ENCODE measurements at places on chromosomes 16 and 17. TPM values are rescaled to one million over a fixed set of nuclear protein-coding genes. Genes with fewer than 3 reads are reported as not detected.

DNA sequence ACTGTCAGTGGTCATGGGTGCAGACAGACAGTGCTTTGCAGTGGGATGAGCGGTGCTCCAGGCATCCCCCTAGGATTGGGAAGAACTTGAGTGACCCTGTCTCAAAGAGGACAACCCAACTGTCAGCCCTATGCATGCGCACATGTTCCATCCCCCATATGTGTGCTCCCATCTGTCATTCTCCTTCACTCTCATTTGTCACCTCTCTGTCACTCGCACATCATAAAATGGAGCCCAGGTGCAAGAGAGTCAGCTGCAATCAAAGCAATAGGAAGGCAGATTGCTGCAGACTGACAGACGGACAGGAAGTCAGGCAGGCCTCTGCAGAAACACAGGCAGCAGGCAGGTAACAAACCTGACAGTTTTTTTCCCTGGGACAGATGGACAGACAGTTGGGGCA is 101.8 kb upstream of the CCL1 start:
- DNase-seq, result no peak

GRCh38 chr17:28912281-28912937 is 9.5 kb upstream of the DHRS13 start:
- DNase-seq, result no peak

Gene CEP20
- 35.8 TPM for total RNA-seq

DNA sequence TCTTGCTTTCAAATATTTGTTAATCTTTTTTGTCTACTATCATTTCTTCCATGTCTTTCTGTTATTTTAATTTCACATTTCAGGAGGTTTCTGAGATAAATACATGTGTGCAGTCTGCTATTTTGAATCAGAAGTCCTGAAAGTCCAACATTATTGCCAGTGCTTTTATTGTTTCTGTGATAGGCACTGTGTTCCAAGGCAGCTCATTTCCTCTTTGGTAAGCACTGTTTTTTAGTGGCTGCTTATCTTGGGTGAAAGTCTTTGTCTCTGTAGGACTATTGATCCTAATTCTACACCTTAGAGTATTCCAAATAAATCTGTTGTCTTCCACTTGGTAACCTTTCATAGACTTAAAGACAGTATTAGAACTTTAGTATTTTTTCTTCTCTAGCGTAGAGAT is 76.1 kb downstream of the PPM1E start:
- no peak for DNase-seq

Gene ERCC4
- 10.3 TPM for total RNA-seq

DNA sequence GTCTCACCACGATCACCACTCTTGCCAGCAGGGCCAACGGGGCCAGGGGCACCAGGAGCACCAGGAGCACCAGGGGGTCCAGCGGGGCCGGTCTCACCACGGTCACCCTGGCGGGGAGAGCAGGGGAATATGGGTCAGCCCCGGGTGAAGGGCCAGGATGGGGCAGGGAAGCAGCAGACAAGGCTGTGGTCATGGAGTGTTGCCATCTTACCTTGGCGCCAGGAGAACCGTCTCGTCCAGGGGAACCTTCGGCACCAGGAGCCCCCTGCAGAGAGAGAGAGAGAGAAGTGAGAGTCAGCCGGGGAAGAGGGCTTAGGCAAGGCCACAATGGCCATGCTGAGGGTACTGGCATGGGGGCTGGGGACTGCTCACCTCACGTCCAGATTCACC is 12.9 kb downstream of the COL1A1 start:
- no peak for DNase-seq

Gene CUEDC1
- total RNA-seq, result 21.6 TPM

DNA sequence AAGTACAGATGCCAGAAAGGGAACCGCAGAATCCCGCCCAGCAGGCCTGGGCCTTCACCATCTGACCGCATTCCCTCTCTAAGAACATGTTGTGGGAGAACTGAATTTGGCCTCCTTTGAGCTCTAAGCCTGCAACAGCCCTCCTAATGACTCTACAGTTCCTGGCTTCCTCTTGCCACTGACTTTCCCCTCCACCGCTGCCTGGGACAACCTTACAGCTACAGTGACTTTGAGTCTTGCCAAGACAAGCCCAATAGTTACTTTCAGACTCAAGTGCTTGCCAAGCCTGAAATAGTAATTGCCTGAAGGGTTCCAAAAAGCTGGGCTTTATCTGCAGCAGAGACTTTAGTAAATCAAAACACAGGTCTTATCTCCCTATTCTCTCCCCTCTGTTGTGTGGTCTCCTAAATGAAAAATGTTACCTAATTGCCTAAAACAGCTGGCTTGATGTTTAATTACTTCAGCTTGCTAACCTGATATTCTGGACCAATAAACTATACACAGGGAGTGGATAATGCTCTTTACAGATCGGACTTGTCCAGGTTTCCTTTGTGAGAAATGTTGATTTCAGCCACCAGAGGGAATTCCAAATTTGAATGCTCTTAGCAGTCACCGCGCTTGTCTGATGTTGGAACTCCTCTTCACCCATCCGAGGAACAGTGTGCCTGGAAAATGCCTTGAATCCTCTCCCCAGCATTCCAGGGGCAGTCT is 85.1 kb upstream of the TBX2 start:
- DNase-seq, result peak; percentile 85

DNA sequence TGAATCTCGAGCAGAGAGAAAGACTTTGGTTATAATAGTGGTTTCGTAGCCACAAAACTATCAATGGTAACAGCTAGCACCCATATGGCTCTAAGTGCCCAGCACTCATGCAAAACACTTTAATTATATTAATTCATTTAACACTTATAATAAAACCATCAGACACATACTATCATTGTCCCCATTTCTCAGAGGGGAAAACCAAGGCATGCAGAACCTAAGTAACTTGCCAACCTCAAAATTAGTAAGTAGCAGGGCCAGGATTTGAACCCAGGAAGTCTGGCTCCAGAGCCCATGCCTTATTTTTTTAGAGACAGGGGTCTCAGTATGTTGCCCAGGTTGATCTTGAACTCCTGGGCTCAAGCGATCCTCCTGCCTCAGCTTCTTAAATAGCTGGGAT is 145.6 kb upstream of the HS3ST2 start:
- DNase-seq, result no peak

Gene AOC3
- 0.32 TPM for total RNA-seq

Gene CCL16
- not detected for total RNA-seq
